ENCODE measurements at places on chromosomes 16 and 17. TPM values are rescaled to one million over a fixed set of nuclear protein-coding genes. Genes with fewer than 3 reads are reported as not detected.

- no peak for DNase-seq
Measured at GRCh38 chr16:27703545-27703944, 153.6 kb downstream of the KATNIP start.

Gene BICDL2
- not detected for total RNA-seq

GRCh38 chr16:60302261-60302660 lies 1568.1 kb upstream of the GOT2 start:
- no peak for DNase-seq

GRCh38 chr16:7111265-7111664 lies 221.4 kb upstream of the RBFOX1 start:
- no peak for DNase-seq

GRCh38 chr16:8173111-8173644 lies 417.1 kb downstream of the TMEM114 start:
- DNase-seq: peak; percentile 14

DNA sequence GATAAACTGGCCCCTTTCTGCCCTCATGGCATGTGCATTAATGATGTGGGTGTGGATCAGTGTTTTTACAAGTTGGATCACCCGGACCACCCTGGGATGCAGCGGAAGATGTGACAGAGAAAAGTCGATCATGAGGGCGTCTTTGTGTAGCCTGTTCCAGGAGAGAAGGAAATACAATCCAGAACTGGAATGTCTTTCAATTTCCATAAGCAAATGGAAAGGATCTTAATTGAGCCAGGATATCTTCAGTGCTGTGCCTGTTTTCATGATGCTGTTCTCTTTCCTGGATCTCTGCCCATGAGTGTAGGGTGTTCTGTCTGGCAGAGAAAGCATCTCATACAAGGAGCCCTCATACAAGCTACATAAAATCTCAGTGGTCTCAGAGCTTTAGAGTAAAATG lies 481.4 kb downstream of the XYLT1 start:
- no peak for DNase-seq

GRCh38 chr17:1488826-1489270 lies 3.6 kb downstream of the MYO1C start:
- no peak for DNase-seq

DNA sequence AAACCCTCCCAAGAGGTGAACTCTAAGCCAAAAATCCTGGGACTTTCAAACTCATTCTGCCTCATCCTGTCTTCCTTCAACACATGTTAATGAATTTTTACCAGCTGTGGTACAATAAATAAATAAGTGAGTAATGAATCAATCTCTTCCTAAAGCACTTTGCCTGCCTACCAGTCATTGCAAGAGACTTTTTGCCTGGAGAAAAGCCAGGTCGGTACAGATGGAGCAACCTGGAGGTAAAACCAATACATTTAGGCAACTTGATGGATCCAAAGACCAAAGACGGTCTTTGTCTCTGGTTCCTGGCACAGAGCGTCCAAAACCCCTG lies 324.2 kb downstream of the PMP22 start:
- DNase-seq: no peak

GRCh38 chr16:31110106-31111034 lies 2.2 kb downstream of the BCKDK start:
- no peak for DNase-seq

GRCh38 chr17:82366749-82367148 lies 4.8 kb upstream of the UTS2R start:
- DNase-seq: no peak

- DNase-seq: peak; percentile 49
Measured at GRCh38 chr17:50564916-50565315, 4.4 kb downstream of the CACNA1G start.

Gene CACNG5
- not detected for total RNA-seq

Gene P3H4
- 2.8 TPM for total RNA-seq

Gene ACSM3
- 76.3 TPM for total RNA-seq

Gene ASGR1
- total RNA-seq: 0.32 TPM

- no peak for DNase-seq
Measured at GRCh38 chr17:7538891-7539545, 9.8 kb upstream of the TNFSF12 start.

Gene BAIAP3
- total RNA-seq: 130 TPM

Gene C16orf46
- not detected for total RNA-seq

Gene DNAAF1
- 0.30 TPM for total RNA-seq

Gene SOST
- total RNA-seq: not detected

DNA sequence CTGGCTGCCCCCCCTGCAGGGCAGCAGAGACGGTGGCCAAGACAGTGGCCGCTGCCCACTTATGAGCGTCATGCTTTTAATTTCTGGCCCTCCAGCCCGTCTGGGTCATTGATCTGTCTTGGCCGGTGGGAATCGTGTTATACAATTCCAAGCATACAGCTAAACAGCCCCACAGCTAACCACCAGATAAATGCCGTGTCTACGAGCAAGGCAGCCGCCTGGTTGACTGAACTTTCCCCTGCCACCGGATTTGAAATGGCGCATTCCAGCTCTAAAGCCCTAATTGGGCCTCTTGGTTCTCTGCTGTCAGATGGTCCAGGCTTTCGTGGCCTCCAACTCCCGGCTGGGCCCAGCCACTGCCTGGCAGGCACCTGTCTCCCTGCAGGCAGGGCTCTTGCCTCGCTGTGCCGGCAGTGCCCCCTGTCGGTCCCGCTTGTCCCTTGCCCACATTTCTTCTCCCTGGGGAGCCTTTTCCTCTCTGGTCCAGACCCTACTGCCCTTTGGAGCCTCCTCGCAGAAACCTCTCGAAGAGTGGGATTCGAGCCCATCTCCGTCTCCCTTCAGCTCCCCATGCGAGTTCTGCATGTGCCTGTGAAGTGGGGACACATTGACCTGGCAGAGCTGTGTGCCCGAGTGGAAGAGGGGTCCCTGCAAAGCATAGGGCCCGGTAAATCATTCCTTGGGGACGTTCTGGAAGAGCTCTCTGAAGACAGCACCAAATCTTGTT lies 1.8 kb upstream of the RBFOX3 start:
- DNase-seq: peak; percentile 20

DNA sequence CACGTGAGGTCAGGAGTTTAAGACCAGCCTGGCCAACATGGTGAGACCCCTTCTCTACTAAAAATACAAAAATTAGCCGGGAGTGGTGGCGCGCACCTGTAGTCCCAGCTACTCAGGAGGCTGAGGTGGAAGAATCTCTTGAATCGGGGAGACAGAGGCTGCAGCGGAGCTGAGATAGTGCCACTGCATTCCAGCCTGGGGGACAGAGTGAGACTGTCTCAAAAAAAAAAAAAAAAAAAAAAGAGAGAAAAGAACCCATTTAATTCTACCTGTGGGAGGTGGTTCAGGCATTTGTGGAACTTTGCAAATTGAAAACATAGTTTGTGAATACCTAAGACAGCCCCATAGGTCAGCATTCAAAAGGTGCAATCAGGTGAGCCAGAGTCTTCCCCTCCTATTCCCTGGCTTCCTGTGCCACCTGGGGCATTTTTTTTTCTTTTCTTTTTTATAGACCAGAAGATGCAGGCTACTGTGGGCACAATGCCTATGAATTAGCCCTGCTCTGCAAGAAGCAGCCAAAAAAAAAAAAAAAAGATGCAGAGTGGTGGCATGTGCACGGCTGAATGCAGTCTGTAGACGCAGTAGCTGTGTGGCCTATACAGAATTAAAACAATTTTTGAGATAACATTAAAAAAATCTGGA lies 9.1 kb upstream of the SOCS3 start:
- no peak for DNase-seq

GRCh38 chr16:65336160-65336559 lies 214.3 kb upstream of the CDH11 start:
- DNase-seq: no peak

Gene CACNG1
- total RNA-seq: not detected

Gene ACSM2A
- total RNA-seq: not detected
